Esophagus mucosa (tissue), 1 donor: ENCODE measurements at places on chromosomes 1 and 21.

GRCh38 chr1:210797422-210797821 is 336.5 kb downstream of the KCNH1 start:
- no peak for ATAC-seq

DNA sequence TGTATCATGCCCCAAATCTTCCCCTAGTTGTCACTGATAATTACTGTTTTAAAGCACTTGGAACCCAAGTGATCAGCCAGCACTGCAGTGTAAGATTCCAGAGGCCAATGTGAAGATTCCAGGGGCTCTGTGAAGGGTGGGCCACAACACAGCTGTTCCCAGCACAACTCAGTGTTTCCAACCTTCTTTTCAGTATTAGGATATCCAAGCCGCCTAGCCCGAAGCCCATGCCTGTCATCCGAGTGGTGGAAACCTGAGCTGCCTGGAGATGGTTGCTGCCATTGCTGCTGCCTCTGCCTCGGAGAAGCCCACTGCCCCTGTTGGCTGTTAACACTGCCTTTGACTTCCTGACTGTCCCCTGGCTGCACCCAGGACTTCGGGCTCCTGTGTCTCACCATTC is 30.4 kb upstream of the SNX27 start:
- no peak for ATAC-seq

DNA sequence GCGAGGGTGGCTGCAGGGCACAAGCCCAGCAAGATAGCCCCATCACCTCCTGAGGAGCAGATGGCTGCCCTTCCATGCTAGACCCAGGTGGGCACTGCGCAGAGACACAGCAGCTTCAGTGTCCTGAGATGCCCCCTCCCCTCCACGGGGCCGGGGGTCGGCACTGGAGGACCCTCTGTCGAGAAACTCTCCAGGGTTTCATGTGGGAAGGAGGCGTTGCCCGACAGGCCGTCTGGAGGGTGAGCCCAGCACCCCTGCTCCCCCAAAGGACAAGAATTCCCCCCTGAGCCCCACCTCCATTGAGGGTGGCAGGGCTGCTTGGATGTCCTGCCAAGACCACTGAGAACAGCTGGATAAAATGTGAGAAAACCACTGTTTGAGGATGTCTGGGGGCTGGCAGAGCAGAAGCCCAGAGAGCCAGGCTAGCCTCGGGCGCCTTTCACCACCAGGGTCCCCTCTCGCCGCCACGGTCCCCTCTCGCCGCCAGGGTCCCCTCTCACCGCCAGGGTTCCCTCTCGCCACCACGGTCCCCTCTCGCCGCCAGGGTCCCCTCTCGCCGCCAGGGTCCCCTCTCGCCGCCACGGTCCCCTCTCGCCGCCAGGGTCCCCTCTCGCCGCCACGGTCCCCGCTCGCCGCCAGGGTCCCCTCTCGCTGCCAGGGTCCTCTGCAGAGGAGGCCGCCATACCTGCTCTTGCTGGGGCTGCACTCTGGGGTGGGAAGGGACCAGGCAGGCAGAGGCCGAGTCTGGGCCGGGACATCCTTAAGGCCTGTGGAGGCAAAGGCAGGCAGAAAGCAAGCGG is 44.2 kb downstream of the SLC19A1 start:
- no peak for ATAC-seq

DNA sequence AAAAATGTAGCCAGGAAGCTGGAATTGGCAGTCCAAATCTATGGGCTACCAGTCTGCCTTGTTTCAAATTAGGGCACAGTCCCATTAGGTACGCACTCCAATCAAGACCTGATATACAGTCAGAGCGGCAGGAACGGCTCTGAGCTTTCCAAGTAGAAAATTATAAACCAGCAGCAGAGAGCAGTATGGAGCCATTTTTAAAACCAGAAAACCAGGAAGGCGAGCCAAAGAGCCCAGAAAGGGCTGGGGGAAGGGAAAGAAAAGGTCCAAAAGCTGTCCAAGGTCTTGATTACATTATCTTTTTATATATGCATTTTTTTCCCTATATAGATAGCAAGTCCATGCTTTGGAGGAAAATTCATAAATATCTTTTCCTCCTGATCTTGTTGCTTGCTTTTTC is 719.0 kb downstream of the RWDD3 start:
- ATAC-seq = peak; percentile 74

DNA sequence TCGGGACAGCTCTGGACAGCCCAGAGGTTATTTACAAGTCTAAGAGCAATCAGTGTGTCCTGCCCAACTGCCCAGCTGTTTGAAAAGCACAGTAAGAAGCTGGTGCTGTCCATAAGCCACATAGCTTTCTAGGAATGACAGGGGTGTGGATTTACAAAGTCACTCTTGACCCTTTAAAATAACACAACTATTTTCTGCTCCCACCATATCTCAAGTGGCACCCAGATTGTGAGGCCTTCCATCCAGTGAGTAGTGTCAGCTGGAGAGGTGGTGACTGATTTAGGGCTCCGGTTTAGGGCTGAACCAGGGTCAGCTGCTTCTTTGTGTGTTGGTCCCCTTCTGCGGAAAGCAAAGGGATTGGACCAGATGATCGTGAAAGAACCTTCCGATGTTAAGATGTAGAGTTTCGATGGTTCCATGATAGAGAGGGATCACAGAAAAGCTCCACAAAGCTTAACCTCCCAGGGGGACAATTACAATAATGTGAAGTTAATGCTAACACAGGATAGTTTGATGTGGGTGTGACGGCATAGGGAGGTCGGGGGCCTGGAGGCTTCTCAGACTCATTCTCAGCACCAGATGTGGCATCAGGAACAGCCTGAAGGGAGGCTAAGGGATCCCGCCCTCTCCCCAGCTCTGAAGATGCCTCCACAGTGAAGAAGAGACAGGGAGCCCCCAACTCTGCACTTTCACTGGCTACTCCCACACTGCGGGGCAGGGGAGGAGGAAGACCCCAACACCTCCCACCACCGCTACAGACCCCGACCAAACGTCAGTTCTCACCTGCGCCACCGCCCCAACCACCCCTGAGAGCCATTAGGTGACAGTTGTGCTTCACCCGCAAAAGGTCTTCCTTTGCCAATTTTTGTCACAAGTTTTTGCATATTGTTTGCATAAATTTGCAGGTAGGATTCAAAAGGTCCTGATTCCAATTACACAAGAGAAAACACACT is 40.6 kb downstream of the LRRC3 start:
- ATAC-seq = no peak

GRCh38 chr1:18241891-18242290 is 134.3 kb downstream of the IGSF21 start:
- no peak for ATAC-seq

DNA sequence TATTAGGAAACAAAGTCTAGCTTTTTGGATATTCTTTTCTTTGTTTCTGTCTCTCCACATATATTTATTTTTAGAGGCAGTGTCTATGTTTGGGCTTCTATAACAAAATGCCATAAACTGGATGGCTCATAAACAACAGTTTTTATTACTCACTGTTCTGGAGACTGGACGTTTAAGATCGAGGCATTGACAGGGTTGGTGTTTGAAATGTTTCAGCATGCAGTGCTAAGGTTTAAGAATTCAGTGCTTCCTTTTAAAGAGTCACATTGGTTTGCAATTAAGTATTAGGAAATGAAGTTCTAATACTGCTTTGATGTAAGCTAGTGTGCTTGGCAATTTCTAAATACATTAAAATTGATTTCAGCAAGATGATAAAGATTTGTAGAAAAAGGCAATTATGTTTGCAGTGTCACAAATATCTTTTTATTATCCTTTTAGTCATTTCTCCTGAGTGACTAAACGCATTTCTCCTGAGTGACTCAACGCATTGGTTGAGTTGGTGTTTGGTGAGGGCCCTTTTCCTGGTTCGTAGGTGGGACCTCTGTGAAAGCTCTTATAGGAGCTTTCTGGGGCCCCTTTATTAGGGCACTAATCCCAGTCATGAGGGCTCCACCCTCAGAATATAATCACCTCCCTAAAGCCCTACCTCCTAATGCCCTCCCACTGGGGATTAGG is 317.0 kb downstream of the USP25 start:
- no peak for ATAC-seq

- no peak for ATAC-seq
Observed at GRCh38 chr1:168732736-168733135, 3.7 kb upstream of the DPT start.
